ENCODE measurements at places on chromosomes 11 and 22. TPM values are rescaled to one million over a fixed set of nuclear protein-coding genes. Genes with fewer than 3 reads are reported as not detected.

BLID gene
- total RNA-seq, result 0.56 TPM

ADM2 gene
- 11.7 TPM for total RNA-seq

CD3E gene
- 1.2 TPM for total RNA-seq

SCGB1A1 gene
- 0.48 TPM for total RNA-seq

MMP13 gene
- not detected for total RNA-seq

SLC22A12 gene
- total RNA-seq, result not detected

OR5AK2 gene
- total RNA-seq, result not detected

ADAMTS15 gene
- total RNA-seq, result 2.0 TPM

GRIA4 gene
- not detected for total RNA-seq

CEP126 gene
- 1.2 TPM for total RNA-seq

CYTH4 gene
- total RNA-seq, result 1.6 TPM

HTR3B gene
- 0.28 TPM for total RNA-seq

POU2AF1 gene
- total RNA-seq, result 2.6 TPM

TIMM10 gene
- total RNA-seq, result 43.6 TPM

FAM76B gene
- 13.6 TPM for total RNA-seq

CLDN5 gene
- 10.4 TPM for total RNA-seq

HORMAD2 gene
- not detected for total RNA-seq

JAML gene
- 2.7 TPM for total RNA-seq

SLC35E4 gene
- 2.0 TPM for total RNA-seq

DRG1 gene
- total RNA-seq, result 38.1 TPM

SMIM35 gene
- total RNA-seq, result not detected

SLC6A5 gene
- not detected for total RNA-seq

ZNF280B gene
- 0.04 TPM for total RNA-seq

CTSF gene
- 4.1 TPM for total RNA-seq

OR8G5 gene
- not detected for total RNA-seq

MIAT gene
- total RNA-seq, result 1.1 TPM

HEPHL1 gene
- 13.0 TPM for total RNA-seq
